ENCODE measurements at places on chromosomes 12 and 14.

- no peak for DNase-seq
- H3K36me3 ChIP-seq, result no peaks in the 10 kb centered on the region
- H3K27ac ChIP-seq, result no peak overlapping the region
- H3K4me3 ChIP-seq, result no peak overlapping the region
- no peaks in the 10 kb centered on the region for H3K4me1 ChIP-seq
Observed at GRCh38 chr12:5096241-5096924, 52.7 kb downstream of the KCNA5 start.

DNA sequence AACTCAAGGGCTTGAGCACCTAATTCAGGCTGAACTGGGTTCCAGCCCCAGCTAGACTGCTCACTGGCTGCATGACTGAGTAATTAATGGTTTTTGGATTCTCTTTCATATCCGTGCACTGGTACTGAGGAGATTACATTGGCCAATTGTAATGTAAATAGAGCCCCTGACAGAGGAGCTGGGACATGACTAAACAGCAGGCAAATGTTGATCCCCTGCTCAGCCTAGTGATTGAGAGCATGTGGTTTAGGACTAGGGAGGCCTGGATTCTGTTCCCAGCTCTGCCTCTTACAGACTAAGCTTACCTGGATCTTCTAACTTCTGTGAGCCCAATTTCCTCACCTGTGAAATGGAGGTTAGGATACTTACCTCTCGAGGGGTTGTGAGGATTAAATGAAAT, 204.3 kb downstream of the ESR2 start:
- no peaks in the 10 kb centered on the region for H3K4me1 ChIP-seq
- no peak overlapping the region for H3K4me3 ChIP-seq
- H3K36me3 ChIP-seq, result peaks cover 48% of the 10 kb centered on the region
- DNase-seq, result no peak
- no peaks in the 10 kb centered on the region for H3K27me3 ChIP-seq
- no peak overlapping the region for H3K27ac ChIP-seq

GRCh38 chr12:11681207-11681606, 31.7 kb downstream of the ETV6 start:
- H3K4me1 ChIP-seq, result peaks cover 37% of the 10 kb centered on the region
- no peak overlapping the region for H3K27ac ChIP-seq
- H3K36me3 ChIP-seq, result no peaks in the 10 kb centered on the region
- H3K27me3 ChIP-seq, result no peaks in the 10 kb centered on the region

DNA sequence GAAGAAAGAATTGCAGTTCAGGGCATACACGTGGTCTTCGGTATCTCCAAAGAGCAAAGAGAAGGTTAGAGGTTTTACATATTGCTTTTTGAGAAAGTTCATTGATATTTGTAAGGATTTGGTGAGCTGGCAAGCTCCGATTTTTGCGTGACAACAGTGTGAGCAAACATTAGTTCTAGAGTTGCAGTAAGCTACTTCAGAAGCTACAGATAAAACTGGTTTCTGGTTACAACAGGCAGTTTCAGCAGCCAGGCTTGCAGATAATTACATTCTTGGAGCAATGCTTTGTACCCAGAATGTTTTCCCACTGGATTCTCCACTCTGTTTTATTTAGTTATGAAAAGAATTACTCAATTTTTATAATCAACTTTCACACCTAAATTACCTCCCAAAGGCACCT, 28.2 kb downstream of the KLRK1 start:
- H3K4me3 ChIP-seq, result peak overlapping the region; percentile 27
- no peaks in the 10 kb centered on the region for H3K27me3 ChIP-seq
- no peaks in the 10 kb centered on the region for H3K36me3 ChIP-seq

GRCh38 chr12:109702111-109702841, 11.3 kb upstream of the FAM222A start:
- H3K27me3 ChIP-seq, result no peaks in the 10 kb centered on the region
- DNase-seq, result no peak
- H3K4me1 ChIP-seq, result no peaks in the 10 kb centered on the region
- no peak overlapping the region for H3K27ac ChIP-seq
- H3K36me3 ChIP-seq, result no peaks in the 10 kb centered on the region

DNA sequence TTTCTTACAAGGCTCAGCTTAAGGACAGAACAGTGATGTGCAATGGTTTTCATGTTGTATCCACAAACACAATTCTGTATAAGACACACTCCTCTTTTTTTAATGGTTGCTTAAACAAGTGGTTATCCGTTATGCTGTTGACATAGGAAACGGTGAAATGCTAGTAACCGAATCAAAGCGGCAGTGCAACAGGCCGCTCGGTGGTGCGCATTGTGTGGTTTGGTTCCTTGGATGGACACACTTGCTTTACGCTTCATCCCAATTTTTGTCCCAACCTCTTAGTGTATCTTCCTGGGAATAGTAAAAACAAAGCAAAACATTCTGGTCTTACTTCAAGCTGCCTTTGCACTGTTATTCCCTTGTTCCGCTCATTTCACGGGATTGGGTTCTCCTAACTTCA, 650 bp upstream of the PTGER2 start:
- H3K27me3 ChIP-seq, result no peaks in the 10 kb centered on the region
- H3K27ac ChIP-seq, result no peak overlapping the region
- H3K4me3 ChIP-seq, result peak overlapping the region; percentile 62
- H3K36me3 ChIP-seq, result no peaks in the 10 kb centered on the region
- no peak for DNase-seq
- H3K4me1 ChIP-seq, result peaks cover 7% of the 10 kb centered on the region

- H3K27ac ChIP-seq, result peak overlapping the region; percentile 64
- DNase-seq, result no peak
- no peaks in the 10 kb centered on the region for H3K27me3 ChIP-seq
- no peaks in the 10 kb centered on the region for H3K36me3 ChIP-seq
- no peak overlapping the region for H3K4me3 ChIP-seq
Observed at GRCh38 chr12:63302941-63303536, 152.0 kb upstream of the AVPR1A start.

- H3K27ac ChIP-seq, result no peak overlapping the region
- H3K4me1 ChIP-seq, result no peaks in the 10 kb centered on the region
- no peaks in the 10 kb centered on the region for H3K27me3 ChIP-seq
- H3K4me3 ChIP-seq, result no peak overlapping the region
- DNase-seq, result no peak
Observed at GRCh38 chr12:52655720-52656124, 3.7 kb upstream of the KRT2 start.

DNA sequence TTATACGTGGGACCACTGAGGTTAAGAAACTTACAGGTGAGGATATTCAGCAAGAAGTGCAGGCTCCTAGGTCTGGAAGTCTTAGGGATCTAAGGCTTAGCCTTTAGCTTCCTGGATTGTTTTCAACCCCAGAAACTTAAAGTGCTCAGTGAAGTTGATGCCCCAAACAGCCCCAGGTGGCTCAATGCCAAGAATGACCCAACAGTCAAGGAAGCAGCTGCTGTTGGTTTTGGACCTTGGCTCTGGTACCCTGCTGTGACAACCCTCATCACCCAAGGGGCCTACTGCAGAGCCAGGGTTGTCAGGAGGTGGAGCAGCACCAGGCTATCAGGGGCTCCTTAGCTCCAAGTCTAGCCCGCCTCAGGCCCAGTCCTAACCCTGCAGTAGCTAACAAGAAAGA, 36.8 kb downstream of the VDR start:
- H3K27ac ChIP-seq, result peak overlapping the region; percentile 47
- H3K27me3 ChIP-seq, result no peaks in the 10 kb centered on the region
- peaks cover 10% of the 10 kb centered on the region for H3K4me1 ChIP-seq
- no peak overlapping the region for H3K4me3 ChIP-seq
- no peaks in the 10 kb centered on the region for H3K36me3 ChIP-seq

DNA sequence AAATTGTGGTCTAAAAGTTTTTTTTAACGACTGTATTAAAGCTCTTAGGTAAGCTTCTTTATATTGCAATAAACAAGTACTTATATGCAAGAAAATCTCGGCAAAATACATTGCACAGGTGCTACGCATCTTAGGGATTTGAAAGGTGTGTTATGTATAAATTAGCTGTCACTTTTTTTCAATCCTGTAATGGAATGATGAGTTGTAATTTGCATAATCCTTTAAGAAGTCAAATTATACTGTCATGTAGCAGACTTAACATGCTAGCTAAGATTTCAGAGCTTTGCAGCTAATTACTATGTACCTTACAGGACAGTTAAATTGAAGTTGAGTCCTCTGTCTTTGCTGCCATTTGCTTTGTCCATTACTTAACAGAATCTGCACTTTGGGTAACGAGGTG, 117.5 kb downstream of the NPAS3 start:
- no peaks in the 10 kb centered on the region for H3K27me3 ChIP-seq
- no peak overlapping the region for H3K4me3 ChIP-seq
- no peaks in the 10 kb centered on the region for H3K36me3 ChIP-seq
- H3K4me1 ChIP-seq, result no peaks in the 10 kb centered on the region
- DNase-seq, result no peak

DNA sequence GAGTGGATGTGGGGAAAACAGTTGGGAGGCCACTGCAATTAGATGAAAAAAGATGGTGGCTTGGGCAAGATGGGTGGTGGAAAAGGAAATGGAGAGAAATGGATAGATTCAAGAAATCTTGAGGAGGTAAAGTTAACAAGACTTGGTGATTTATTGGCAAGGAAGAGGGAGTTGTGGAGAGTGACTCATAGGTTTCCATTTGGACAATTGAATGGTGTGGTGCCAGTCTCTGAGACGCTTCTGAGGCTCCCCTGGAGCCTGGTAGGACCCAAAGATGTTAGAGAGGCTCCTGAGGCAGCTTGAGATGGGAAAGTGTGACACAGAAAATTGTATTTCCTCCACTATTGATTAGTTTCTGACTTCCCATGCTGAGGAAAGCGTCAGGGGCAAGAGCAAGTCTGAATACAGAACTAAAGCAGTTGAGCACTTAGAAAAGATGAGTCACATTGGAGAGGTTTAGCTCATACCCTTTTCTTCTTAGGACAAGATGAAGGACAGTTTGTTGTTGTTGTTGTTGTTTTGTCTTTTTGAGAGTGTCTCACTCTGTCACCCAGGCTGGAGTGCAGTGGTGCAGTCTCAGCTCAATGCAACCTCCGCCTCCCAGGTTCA, 4.5 kb downstream of the PRPF40B start:
- no peak for DNase-seq
- no peaks in the 10 kb centered on the region for H3K4me1 ChIP-seq
- no peaks in the 10 kb centered on the region for H3K36me3 ChIP-seq
- no peaks in the 10 kb centered on the region for H3K27me3 ChIP-seq
- H3K4me3 ChIP-seq, result no peak overlapping the region

DNA sequence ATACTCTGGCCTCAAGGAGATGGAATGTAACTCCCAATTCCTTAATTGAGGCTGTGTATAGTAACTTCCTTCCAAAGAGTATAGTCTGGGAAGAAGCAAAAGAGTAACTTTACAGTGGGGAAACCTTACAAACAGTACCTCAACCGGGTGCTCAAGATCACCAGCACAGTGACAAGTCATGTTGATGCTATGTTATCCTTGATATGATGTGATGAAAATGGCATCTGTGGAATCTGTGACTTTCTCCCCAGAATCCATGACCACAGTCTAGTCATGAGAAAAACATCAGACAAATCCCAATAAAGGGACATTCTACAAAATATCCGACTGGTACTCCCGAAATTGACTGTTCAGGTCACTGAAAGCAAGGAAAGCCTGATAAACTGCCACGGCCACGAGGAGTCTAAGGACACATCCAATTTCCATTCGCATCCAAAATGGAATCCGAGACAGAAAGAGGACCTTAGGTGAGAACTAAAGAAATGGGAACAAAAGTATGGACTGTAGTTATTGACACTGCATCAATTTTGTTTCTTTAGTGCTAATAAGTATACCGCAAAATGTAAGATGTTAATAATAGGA, 97.3 kb upstream of the FRMD6 start:
- H3K27me3 ChIP-seq, result no peaks in the 10 kb centered on the region
- no peaks in the 10 kb centered on the region for H3K4me1 ChIP-seq
- no peaks in the 10 kb centered on the region for H3K36me3 ChIP-seq
- H3K27ac ChIP-seq, result no peak overlapping the region
- DNase-seq, result no peak

- no peak overlapping the region for H3K4me3 ChIP-seq
- no peak for DNase-seq
- no peaks in the 10 kb centered on the region for H3K4me1 ChIP-seq
Observed at GRCh38 chr12:70290116-70290515, 46.9 kb downstream of the CNOT2 start.

DNA sequence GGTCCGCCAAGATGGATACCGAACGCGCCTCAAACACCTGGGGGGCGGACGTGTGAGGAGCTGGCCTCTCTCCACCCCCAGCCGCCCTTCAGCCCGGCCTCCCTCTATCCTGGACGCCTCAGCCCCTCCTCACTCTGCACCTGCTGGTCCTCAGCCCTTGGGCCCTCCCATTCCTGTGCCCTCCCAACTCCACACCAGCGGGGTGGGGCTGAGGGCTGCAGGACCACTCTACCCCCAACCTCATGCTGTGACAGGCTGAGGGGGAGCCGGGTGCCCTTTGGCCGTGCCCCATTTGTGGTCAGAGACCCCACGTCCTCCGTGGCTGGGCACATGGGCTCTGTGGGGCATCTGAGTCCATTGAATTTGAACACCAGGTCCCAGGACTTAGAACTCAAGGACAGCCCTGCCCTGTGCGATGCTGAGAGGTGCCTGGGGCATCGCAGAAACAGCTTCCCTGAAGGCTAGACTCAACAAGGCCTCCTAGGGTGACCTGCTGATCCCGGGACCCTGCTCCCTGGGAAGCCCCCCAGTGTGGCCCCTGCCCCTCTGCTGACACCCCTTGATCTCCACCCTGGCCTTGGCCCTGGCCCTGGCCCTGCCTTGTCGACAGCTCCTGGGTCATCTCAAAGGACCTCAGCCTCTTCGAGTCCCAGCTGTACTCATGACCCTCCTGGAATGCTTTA, 82.0 kb upstream of the SFSWAP start:
- H3K4me3 ChIP-seq, result no peak overlapping the region
- no peak overlapping the region for H3K27ac ChIP-seq
- DNase-seq, result no peak
- H3K27me3 ChIP-seq, result no peaks in the 10 kb centered on the region
- H3K36me3 ChIP-seq, result no peaks in the 10 kb centered on the region

DNA sequence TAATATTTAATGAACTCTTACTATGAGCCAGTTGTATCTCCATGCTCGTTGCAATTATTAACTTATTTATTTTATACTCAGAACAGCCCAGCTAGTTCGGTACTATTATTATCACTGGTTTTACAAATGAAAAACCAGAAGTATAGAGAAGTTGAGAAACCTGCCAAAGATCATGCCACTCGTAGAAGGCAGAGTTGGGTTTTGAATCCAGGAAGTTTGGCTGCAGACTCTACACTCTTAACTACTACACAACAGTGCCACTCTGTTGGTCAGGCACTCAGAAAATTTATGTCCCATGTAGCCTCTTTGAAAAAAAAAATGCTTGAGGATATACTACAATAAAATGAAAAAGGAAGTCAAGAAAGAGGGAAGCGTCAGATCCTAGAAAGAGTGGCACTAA, 71.5 kb upstream of the ARID2 start:
- H3K36me3 ChIP-seq, result no peaks in the 10 kb centered on the region
- no peak for DNase-seq
- no peaks in the 10 kb centered on the region for H3K27me3 ChIP-seq
- H3K27ac ChIP-seq, result no peak overlapping the region
- H3K4me3 ChIP-seq, result no peak overlapping the region

DNA sequence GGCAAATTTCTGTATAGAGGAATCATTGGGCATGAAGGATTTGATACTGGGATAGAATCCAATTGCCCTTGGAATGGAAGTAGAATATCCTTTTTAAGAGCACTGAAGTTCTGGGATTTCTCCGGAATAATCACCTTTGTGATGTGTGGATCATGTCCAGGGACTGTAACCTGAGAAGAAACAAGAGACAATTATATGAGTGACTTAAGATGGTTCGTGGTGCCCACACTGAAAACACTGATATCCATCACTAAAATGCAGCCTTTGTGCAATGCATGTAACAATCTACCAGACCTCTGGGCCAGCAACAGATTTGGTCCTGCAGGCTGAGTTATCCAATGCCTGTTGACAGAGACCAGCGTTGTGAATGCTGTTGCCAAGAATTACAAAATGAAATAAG, 48.5 kb downstream of the MDM2 start:
- H3K4me3 ChIP-seq, result no peak overlapping the region
- no peaks in the 10 kb centered on the region for H3K27me3 ChIP-seq
- H3K27ac ChIP-seq, result no peak overlapping the region
- no peaks in the 10 kb centered on the region for H3K4me1 ChIP-seq
- no peaks in the 10 kb centered on the region for H3K36me3 ChIP-seq

Data from ascending aorta (tissue), 2 donors.